Psoas muscle (tissue), 8 donors: ENCODE measurements at places on chromosomes 2 and 18. TPM values are rescaled to one million over a fixed set of nuclear protein-coding genes. Genes with fewer than 3 reads are reported as not detected.

AQP12A gene
- not detected for polyA plus RNA-seq

MAB21L4 gene
- polyA plus RNA-seq, result not detected

ZSWIM2 gene
- not detected for polyA plus RNA-seq

ARHGAP28 gene
- polyA plus RNA-seq, result 3.0 TPM

MC4R gene
- polyA plus RNA-seq, result not detected

CFAP65 gene
- not detected for polyA plus RNA-seq

SULT1C2 gene
- not detected for polyA plus RNA-seq

CNDP1 gene
- polyA plus RNA-seq, result 0.04 TPM

SPR gene
- polyA plus RNA-seq, result 39.1 TPM

ADCYAP1 gene
- polyA plus RNA-seq, result 0.04 TPM

HAAO gene
- 0.80 TPM for polyA plus RNA-seq

PAX8 gene
- 3.1 TPM for polyA plus RNA-seq
